T-cell (primary cell): ENCODE measurements at places on chromosomes 2 and 18.

- no peak for DNase-seq
These were observed 113.9 kb downstream of the CCDC85A start for GRCh38 chr2:56297671-56298070.

GRCh38 chr2:187545238-187545751 lies 8.9 kb downstream of the TFPI start:
- no peak for DNase-seq

GRCh38 chr2:206837775-206838174 lies 72.4 kb downstream of the FASTKD2 start:
- DNase-seq, result no peak

DNA sequence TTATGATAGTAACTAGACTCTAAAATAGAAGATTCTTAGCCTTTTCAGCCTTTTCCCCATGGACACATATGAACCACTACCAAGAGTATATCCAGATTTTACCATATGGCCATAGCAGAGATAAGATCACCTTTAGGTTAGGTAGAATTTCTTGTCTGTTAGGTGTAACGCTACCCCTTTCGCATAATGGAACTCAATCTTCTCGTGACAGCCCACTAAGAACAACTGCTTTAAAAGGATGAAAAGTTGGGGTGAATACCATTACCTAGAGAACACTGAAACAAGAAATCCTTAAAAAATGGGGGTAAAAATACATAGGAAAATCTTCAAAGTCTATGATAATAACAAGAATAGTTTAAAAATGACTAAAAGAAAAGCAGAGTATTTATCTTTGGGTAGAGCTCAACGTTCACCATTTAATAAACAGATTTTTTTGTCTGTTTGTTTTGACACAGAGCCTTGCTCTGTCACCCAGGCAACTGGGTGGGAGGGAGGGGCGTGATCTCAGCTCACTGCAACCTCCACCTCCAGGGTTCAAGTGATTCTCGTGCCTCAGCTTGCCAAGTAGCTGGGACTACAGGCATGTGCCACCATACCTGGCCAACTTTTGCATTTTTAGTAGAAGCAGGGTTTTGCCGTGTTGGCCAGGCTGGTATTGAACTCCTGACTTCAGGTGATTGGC lies 67.2 kb downstream of the VIL1 start:
- no peak for DNase-seq

GRCh38 chr18:7565677-7566076 lies 1.4 kb upstream of the PTPRM start:
- no peak for DNase-seq

- DNase-seq, result no peak
These were observed 12.7 kb upstream of the GPC1 start for GRCh38 chr2:240422658-240423329.

GRCh38 chr18:31505156-31505555 lies 7.2 kb downstream of the DSG2 start:
- no peak for DNase-seq

- no peak for DNase-seq
These were observed 26.4 kb upstream of the ARMC9 start for GRCh38 chr2:231172025-231172424.

DNA sequence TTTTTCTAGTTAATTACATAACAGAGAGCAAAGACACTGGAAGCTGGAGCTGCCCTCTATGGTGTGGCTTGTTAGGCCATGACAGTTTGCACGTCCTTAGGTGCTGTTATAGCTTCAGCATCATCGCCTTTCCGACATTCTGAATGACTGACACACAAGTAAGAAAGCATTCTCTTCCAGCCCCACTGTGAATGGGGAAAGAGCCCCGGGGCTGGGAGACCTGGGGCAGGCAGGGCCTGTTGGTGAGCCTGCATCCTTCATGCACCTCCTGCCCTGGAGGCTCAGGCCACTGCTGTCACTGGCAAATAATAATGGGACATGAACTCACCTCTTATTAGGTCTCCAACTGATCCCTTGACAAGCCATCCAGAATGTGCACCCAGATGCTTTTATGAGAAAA lies 71.8 kb downstream of the VAPA start:
- DNase-seq, result no peak

DNA sequence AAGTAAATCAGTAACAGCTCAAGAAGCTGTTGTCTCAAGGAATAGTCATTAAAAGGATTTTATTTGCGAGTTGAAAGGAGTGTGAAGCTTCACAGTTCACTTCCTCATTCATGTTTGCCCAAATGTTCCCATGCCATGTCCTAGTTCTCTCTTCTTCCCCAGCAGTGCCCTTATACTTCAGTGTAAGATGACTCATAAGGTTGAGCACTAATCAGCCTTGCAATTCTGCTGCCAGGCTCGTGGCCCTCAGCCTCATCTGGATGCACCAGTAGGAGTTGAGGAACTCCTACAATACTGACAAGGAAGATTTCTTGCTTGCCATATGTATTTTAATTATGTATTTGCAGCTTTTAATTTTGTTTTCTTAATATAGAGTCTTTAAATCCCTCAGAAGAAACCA lies 1980.4 kb downstream of the SUCLG1 start:
- no peak for DNase-seq

DNA sequence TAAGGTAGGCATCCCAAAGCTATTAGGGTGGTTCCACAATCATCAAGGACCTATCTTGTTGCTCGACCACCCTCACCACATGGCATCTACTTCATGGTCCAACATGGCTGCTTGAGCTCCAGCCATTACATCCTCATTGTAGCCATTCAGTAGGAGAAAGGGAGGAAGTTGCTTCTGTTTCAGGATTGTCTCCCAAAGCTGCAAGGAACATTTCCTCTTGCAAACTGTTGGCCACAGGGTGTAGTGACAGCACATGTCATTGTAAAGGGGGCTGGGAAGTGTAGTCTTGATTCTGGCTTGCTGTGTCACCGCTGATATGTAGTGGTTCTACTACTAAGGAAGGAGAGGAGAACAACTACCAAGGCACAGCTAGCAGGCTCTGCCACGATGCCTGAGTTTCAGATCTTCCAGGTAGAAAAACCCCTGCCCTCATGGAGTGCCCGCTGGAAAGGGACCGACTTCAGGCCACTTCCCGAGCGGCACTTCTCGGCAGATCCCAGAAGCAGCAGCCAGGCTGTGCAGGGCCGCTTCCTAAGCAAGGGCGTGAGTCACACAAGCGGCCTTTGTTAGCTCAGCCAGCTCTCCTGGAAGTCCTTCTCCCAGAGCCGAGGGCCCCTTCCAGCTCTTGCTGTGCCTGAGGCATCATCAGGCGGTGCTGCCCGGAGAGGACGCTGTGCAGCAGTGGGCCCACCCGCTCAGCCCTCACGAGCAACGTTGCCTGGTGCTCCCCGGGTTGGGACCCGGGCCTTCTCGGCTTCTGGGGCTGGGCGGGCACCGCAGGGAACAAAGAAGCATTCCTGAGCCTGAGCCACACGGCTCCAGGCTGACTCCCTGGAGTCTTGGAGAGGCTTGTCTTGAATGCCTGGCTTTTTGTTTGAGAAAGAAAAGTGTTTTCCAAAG lies 58.2 kb downstream of the HS6ST1 start:
- DNase-seq, result no peak

GRCh38 chr2:99365661-99366060 lies 28.5 kb downstream of the EIF5B start:
- DNase-seq, result no peak

GRCh38 chr2:62456721-62457539 lies 49.1 kb downstream of the TMEM17 start:
- peak; percentile 61 for DNase-seq

DNA sequence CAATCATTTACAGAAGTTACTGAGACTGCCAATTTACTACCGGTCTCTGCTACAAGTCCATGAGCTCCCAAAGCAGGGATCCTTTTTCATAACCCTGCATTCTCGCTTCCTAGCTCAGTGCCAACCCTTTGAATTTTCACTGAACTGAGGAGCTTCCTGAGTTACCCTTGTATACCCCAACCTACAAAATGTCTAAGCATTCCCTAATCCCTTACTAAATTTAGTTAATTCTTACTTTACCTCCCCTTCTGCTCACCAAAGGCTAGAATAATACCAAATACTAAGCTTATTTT lies 9.6 kb downstream of the MAT2A start:
- no peak for DNase-seq

GRCh38 chr2:237581751-237582746 lies 8.5 kb downstream of the RAB17 start:
- peak; percentile 39 for DNase-seq

GRCh38 chr2:66362701-66363100 lies 72.2 kb upstream of the MEIS1 start:
- DNase-seq, result no peak

DNA sequence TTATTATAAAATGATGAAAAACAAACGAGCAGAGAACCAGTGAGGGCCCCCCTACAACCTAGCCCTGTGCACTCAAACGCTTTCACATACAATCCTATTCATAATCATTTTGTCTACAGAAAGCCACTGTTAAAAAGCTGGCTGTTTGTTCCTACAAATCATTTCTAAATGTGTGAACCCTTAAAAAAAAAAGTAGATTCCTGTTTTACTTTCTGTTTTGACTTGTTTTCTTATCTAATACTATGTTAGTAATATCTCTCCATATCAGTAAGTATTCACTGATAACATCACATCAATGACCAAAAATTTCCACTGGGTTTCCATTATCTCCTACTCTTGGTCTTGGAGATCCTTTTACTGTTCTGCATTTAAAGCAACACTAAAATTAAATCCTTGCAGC lies 128.8 kb upstream of the TTC39C start:
- DNase-seq, result no peak

GRCh38 chr2:189020179-189020578 lies 46.0 kb downstream of the COL3A1 start:
- DNase-seq, result no peak

DNA sequence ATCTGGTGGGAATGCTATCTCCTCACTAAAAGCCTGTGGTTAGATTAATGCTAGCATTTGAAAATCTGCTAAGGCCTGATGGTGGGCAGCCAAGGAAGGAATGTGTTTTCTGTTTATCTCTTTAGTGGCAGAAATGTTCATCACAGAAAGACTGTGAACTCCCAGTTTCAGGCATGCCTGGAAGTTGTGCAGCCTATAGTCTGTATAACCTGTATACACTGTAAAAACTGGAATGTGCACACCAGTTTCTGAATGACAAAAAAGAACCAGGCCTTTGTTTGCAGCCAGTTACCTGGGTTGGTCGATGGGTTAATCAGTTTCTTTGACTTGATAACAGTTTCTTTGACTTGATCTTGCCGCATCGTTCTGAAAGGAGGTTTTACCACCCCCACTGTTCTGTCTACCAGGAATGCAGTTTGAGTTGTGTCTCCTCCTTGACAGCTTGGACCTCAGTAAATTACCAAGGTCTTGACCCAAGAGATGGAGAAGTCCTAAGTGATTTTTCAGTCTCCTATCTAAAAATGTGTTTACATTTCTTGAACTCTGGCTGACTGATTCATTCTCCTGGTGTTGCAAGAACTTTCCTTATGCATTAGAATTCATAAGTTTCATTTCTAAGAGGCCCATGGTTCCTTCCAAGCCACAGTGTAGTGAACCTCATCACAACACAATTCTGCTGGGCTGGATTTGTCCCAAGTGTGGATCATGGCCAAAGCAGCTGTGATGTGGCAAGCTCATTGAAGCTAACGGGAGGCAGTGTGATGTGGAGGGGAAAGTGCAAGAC lies 62.2 kb downstream of the KIAA2012 start:
- DNase-seq, result no peak

DNA sequence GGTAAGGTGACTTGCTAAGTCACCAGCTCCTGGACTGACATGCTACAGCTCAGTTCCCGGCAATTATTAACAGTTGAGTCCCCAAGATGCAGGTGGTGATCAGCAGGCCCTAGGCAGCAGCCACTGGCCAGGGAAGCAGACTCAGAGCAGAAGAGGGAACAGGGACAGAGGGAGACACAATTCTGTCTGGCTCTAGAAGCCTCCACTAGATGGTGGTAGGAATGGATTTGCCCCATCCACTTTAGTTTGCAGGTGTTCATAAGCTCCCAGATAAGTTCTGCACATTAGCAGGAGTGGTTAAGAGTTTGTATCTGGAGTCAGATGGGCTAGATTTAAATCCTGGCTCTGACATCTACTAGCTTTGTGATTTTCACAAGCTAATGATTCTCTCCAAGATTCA lies 25.5 kb upstream of the SLC1A4 start:
- no peak for DNase-seq

DNA sequence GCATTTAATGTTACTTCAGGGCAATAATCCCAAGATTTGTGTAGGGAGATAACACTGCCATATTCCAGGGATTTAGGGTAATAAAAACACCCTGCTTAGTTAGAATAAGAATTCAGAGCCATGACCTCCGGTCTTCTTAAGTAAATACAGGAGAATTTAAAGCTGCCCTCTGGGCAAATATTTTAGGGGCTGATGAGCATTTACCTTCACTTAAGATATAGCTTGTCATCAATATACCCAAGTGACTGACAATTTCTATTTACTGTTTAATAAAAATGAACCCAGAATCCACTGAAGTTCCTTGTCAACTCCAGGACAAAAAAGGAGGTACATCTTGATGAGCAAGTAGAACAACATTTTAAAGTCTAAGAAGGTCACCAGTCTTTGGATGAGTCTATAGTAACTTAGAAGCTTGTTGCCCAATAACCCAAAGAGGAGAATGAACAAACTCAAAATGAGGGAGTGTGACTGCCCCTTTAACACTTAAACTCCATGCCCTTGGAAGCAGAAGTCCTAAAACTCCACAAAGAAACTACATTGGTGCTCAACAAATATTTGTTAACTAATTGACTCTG lies 24.3 kb upstream of the IKZF2 start:
- no peak for DNase-seq

GRCh38 chr2:61658841-61659780 lies 121.0 kb upstream of the XPO1 start:
- no peak for DNase-seq

GRCh38 chr2:173075056-173075780 lies 428 bp upstream of the MAP3K20 start:
- DNase-seq, result no peak

DNA sequence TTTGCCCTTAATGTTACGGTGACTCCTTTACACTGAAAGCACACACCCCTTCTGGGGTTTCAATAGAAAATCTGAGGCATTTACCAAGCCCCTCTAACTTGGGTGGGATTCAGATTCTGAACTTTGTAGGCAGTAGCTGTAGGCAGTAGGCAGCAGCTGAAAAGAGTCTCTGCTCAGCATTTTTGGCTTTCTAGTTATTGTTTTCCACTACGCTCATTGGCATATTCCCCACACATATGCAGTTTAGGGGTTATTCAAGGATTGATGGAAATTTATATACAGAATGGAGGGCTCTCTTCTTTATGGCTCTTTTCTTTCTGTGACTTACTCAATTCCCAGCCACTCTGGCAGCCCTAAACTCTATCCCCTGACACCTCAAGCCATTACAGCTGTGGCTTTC lies 232.7 kb upstream of the REV1 start:
- DNase-seq, result no peak

- DNase-seq, result no peak
These were observed 141.1 kb downstream of the ANTXR1 start for GRCh38 chr2:69154106-69154505.

- no peak for DNase-seq
These were observed 506.5 kb upstream of the TNP1 start for GRCh38 chr2:217366266-217366895.

- DNase-seq, result no peak
These were observed 411.8 kb downstream of the RAD51AP2 start for GRCh38 chr2:17106418-17106817.

GRCh38 chr18:73980289-73980979 lies 167.2 kb downstream of the FBXO15 start:
- DNase-seq, result no peak

GRCh38 chr2:109129356-109129920 lies 433 bp downstream of the SH3RF3 start:
- DNase-seq, result peak; percentile 15
